Esophagus squamous epithelium (tissue), 5 donors: ENCODE measurements at places on chromosomes 3 and 15.

- no peaks in the 10 kb centered on the region for H3K36me3 ChIP-seq
- no peak overlapping the region for H3K4me3 ChIP-seq
- no peaks in the 10 kb centered on the region for H3K4me1 ChIP-seq
- no peak overlapping the region for H3K27ac ChIP-seq
- no peaks in the 10 kb centered on the region for H3K27me3 ChIP-seq
- no peak for DNase-seq
Measured at GRCh38 chr15:49883121-49883520, 235.9 kb downstream of the ATP8B4 start.

GRCh38 chr3:17111586-17111985 lies 226.8 kb downstream of the PLCL2 start:
- no peaks in the 10 kb centered on the region for H3K27me3 ChIP-seq
- H3K36me3 ChIP-seq: no peaks in the 10 kb centered on the region
- DNase-seq: no peak
- H3K4me3 ChIP-seq: no peak overlapping the region

GRCh38 chr3:73448761-73449301 lies 175.9 kb downstream of the PDZRN3 start:
- H3K36me3 ChIP-seq: no peaks in the 10 kb centered on the region
- no peak for DNase-seq
- no peak overlapping the region for H3K27ac ChIP-seq
- no peak overlapping the region for H3K4me3 ChIP-seq
- H3K4me1 ChIP-seq: peaks cover 3% of the 10 kb centered on the region

DNA sequence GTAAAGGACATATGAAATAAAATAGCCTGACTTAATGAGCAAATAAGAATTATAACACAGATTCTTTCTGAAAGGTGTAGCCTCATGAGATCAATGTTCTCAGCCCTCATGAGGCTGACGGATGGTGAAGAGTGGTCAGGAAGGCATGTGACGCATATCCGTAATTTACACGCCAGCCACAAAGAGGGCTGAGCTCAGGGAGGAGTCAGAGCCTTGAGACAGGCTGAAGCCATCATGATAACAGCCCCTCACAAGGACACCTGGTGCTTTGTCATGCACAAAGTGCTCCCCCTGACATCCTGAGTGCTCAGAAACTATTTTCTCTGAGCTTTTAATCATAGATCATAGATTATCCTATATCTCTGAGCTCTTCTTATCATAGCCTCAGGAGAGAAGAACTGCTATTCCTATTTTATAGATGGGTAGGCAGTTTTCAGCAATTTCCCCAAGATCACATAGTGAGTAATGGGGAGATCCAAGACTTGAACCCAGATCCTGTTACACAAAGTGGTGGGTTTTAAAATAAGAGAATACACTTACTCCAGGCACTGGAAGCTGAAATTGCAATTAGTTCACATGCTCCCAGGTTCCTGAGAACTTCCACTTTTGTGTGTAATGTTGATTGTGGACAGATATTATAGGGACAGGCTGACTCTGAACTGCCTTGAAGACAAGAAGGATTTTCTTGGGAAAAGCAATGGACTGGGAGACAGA lies 267.1 kb downstream of the RPLP1 start:
- H3K27me3 ChIP-seq: no peaks in the 10 kb centered on the region
- H3K4me1 ChIP-seq: no peaks in the 10 kb centered on the region
- peak overlapping the region; percentile 6 for H3K27ac ChIP-seq
- DNase-seq: no peak

GRCh38 chr3:184133840-184134745 lies 1.1 kb upstream of the EIF2B5 start:
- H3K4me1 ChIP-seq: peaks cover 16% of the 10 kb centered on the region
- H3K27ac ChIP-seq: peak overlapping the region; percentile 85
- H3K4me3 ChIP-seq: peak overlapping the region; percentile 92
- no peaks in the 10 kb centered on the region for H3K27me3 ChIP-seq

- H3K27ac ChIP-seq: no peak overlapping the region
- DNase-seq: no peak
Measured at GRCh38 chr15:42849836-42850235, 70.7 kb downstream of the TTBK2 start.

- H3K36me3 ChIP-seq: no peaks in the 10 kb centered on the region
- H3K4me1 ChIP-seq: peaks cover 4% of the 10 kb centered on the region
- H3K27me3 ChIP-seq: no peaks in the 10 kb centered on the region
- no peak for DNase-seq
Measured at GRCh38 chr3:49791571-49791970, 5.2 kb upstream of the IP6K1 start.

DNA sequence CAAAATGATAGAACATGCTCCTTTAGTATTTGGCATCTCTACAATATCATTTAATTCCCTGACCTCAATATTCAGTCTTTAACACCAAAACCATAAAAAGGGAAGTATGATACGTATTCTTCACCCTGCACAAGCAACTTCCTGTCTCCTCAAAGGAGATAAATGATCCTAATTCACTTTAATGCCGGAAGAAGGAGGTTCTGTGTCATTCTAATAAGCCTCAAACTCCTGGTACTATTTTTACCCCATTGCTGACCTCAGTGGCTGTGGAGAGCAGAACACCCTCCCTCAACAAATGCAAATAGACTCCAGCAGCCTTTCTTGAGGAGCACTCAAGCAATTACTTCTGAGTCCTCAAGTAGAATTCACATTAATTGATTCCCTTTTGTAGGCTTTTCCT lies 173.3 kb downstream of the TMEM108 start:
- DNase-seq: no peak
- no peaks in the 10 kb centered on the region for H3K36me3 ChIP-seq
- no peak overlapping the region for H3K4me3 ChIP-seq
- H3K27ac ChIP-seq: no peak overlapping the region
- H3K27me3 ChIP-seq: no peaks in the 10 kb centered on the region
- H3K4me1 ChIP-seq: no peaks in the 10 kb centered on the region

GRCh38 chr3:179234199-179234598 lies 16.7 kb downstream of the KCNMB3 start:
- no peak for DNase-seq
- H3K4me1 ChIP-seq: no peaks in the 10 kb centered on the region
- peaks cover 3% of the 10 kb centered on the region for H3K36me3 ChIP-seq
- H3K27ac ChIP-seq: no peak overlapping the region
- H3K4me3 ChIP-seq: no peak overlapping the region

DNA sequence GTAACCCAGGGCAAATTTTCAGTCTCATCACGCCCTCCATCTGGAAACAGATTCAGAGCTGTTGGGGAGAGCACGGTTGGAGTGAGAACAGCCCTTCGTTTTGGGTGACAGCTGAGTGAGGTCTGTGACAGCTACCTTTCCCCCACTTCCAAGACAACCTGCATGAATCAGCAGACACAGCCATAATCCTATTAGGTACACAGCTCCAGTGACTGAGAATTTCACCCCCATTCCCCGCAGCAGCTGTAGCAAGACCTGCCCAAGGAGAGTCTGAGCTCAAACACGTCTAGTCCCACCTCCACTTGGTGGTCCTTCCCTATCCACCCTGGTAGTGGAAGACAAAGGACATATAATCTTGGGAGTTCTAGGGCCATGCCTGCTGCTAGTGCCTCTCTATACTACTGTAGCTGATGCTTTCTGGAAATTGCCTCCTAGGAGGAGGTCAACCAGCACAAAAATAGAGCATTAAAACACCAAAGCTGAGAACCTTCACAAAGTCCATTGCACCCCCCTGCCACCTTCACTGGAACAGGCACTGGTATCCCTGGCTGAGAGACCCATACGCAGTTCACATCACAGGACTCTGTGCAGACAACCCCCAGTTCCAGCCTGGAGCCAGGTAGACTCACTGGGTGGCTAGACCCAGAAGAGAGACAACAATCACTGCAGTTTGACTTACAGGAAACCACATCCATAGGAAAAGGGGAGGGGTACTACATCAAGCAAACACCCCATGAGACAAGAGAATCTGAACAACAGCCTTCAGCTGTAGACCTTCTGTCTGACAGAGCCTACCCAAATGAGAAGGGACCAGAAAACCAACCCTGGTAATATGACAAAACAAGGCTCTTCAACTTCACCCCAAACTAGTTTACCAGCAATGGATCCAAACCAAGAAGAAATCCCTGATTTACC lies 448.6 kb upstream of the CBLB start:
- H3K36me3 ChIP-seq: no peaks in the 10 kb centered on the region
- H3K4me3 ChIP-seq: no peak overlapping the region
- H3K27ac ChIP-seq: no peak overlapping the region
- H3K27me3 ChIP-seq: no peaks in the 10 kb centered on the region
- no peaks in the 10 kb centered on the region for H3K4me1 ChIP-seq
- DNase-seq: no peak

DNA sequence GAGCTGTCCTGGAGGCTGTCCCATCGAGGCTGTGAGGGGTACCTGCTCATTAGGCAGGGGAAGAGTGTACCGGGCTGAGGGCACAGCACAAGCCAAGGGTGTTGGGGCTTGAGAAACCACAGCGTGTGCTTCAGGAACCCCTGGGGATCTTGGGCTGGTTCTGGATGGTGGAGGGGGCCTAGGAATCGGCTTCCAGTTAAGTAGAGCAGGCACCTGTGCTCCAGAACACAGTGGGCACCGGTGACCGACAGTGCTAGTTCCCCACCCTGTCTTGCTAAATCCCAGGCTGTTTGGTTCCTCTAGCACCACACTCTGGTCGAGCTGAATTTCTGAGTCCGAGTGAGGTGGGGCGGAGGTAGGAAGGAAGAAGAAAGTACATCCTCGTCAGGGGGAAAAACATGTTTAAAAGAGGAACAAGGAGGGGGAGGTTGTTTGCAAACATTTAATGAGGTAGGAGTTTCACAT lies 29.1 kb downstream of the SLC6A6 start:
- peak overlapping the region; percentile 73 for H3K27ac ChIP-seq
- no peak for DNase-seq
- peaks cover 99% of the 10 kb centered on the region for H3K4me1 ChIP-seq
- H3K36me3 ChIP-seq: no peaks in the 10 kb centered on the region
- H3K4me3 ChIP-seq: no peak overlapping the region

GRCh38 chr15:45799508-45799907 lies 164.7 kb downstream of the SQOR start:
- no peak for DNase-seq
- H3K27ac ChIP-seq: no peak overlapping the region
- no peaks in the 10 kb centered on the region for H3K36me3 ChIP-seq
- H3K4me3 ChIP-seq: no peak overlapping the region

GRCh38 chr3:114178770-114179368 lies at the start of gene DRD3:
TSS of gene DRD3 (minus strand) at chr3:114179052. CDS start at chr3:114171992, 7,060 bp downstream.
- no peaks in the 10 kb centered on the region for H3K27me3 ChIP-seq
- no peak for DNase-seq
- H3K27ac ChIP-seq: no peak within 1 kb of the TSS
- H3K4me1 ChIP-seq: no peaks in the 10 kb centered on the region
- no peak within 1 kb of the TSS for H3K4me3 ChIP-seq
- no peaks in the 10 kb centered on the region for H3K36me3 ChIP-seq

GRCh38 chr3:23258110-23258509 lies 55.0 kb downstream of the UBE2E2 start:
- H3K27me3 ChIP-seq: no peaks in the 10 kb centered on the region
- DNase-seq: no peak
- H3K4me1 ChIP-seq: no peaks in the 10 kb centered on the region

GRCh38 chr15:42210696-42211095 lies 2.6 kb upstream of the VPS39 start:
- no peak for DNase-seq
- H3K4me1 ChIP-seq: peaks cover 7% of the 10 kb centered on the region
- H3K27me3 ChIP-seq: no peaks in the 10 kb centered on the region
- H3K36me3 ChIP-seq: peaks cover 11% of the 10 kb centered on the region
- no peak overlapping the region for H3K27ac ChIP-seq

GRCh38 chr3:13463618-13464400 lies 16.3 kb upstream of the HDAC11 start:
- H3K4me1 ChIP-seq: no peaks in the 10 kb centered on the region
- H3K27ac ChIP-seq: no peak overlapping the region
- no peaks in the 10 kb centered on the region for H3K36me3 ChIP-seq
- no peak overlapping the region for H3K4me3 ChIP-seq
- peaks cover 29% of the 10 kb centered on the region for H3K27me3 ChIP-seq

DNA sequence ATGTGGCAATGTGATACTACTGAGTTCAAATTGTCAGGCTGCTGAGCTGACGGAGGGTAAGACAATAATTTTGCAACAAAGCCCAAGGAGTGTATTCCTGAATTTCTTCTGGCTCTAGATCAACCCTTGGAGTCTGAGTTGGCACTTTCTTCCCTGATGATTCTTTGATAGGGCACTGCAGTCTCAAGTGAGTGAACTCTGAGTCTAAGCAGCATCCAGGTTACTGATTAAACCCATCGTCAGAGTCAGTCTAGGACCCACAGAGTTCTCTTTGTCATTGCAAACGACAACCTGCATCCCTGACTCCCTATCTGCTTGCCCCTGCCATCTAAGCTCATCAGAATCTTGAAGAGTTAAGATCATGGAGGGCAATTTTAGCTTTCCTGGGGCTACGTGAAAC lies 58.6 kb downstream of the MME start:
- no peaks in the 10 kb centered on the region for H3K36me3 ChIP-seq
- H3K27ac ChIP-seq: no peak overlapping the region
- DNase-seq: no peak
- no peaks in the 10 kb centered on the region for H3K4me1 ChIP-seq
- no peak overlapping the region for H3K4me3 ChIP-seq

DNA sequence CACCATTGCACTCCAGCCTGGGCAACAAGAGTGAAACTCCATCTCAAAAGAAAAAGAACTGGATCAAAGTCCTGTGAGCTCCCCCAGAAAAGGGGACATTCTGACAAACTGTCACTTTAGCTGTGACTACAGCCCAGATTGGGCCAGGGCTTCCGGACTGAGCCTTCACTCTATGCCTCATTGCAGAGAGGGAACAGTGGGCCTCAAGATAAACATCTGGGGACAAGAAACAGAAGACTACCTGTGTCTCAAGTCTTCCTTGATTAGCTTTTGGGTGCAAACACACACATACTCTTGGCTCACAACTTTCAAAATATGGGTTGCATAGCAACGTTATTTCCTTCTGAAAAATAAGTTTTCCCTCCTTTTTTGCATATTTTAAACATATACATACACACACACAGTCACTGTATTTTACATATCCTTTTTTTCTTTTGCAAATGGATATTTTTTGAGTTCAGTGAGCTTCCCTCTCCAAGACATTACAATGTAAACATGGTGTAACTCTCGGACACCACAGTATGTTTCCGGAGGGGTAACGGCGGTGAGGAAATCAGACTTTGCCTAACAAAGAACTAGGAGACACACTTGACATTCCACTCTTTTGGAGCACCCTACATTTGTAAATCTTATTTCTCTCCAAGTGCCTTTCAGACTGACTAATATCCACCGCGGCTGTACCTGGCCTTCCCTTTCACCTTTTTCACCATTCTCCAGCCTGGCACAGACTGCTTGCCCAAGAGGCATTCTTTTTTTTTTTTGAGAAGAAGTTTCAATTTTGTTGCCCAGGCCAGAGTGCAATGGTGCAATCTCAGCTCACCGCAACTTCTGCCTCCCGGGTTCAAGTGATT lies 3.5 kb downstream of the TKT start:
- no peak for DNase-seq
- H3K27me3 ChIP-seq: no peaks in the 10 kb centered on the region
- peak overlapping the region; percentile 18 for H3K27ac ChIP-seq
- H3K4me1 ChIP-seq: peaks cover 50% of the 10 kb centered on the region
- H3K36me3 ChIP-seq: no peaks in the 10 kb centered on the region
